Effector CD4-positive, alpha-beta T cell (primary cell): ENCODE measurements at places on chromosomes 12 and 14.

GRCh38 chr12:94534774-94535509 lies 75.3 kb upstream of the CEP83 start:
- no peak for DNase-seq

DNA sequence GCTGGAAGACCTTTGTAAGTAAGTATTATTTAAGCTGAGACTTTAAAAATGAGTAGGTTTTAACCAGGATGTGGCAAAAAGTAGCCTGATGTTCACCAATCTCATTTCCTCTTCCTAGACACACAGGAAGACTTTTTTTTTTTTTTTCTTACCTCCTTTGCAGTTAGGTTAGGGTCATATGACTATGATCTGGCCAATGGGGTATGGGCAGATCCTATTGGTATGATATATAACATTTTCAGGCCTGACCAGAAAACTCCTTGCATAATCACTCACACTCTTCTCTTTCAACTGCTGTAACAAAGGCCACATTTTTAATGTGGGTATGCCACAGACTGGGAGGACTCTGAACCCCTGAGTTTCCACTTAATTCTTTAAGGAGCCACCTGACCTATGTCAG lies 2.7 kb upstream of the RPS6KA5 start:
- peak; percentile 6 for DNase-seq

- DNase-seq, result no peak
Measured at GRCh38 chr14:61342932-61343331, 21.6 kb downstream of the PRKCH start.

GRCh38 chr14:62081951-62082350 lies 319.7 kb downstream of the SNAPC1 start:
- no peak for DNase-seq

GRCh38 chr12:13562915-13563742 lies 366.6 kb downstream of the EMP1 start:
- DNase-seq, result no peak

- no peak for DNase-seq
Measured at GRCh38 chr12:4984971-4985370, 58.7 kb upstream of the KCNA5 start.

- no peak for DNase-seq
Measured at GRCh38 chr12:75712223-75712622, 200.8 kb upstream of the KRR1 start.

DNA sequence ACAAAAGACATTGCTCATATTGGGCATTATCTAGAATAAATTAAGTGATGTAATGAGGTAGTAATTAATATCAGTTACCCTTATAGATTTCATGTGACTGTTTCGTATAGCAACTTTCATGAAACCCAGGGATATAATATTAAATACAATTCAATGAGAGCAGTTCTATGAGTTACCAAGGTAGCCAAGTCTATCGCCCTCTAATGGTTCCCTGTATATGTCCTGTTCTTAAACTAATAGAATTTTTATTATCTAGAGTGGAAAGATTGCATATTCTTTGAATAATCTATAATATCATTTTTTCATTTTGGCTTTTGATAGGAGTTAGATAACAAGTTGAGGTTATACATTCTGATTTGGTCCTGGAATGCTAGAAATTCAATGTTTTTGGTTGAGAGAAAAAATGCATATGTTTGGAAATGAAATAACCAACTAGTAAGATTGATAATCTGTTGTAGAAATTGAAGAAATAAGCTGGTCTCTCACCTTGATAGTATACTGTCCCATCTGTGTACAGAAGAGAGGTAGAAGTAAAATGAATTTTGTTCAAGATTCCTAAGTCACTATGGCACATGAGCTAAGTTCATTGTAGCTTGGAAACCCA lies 59.7 kb downstream of the SCFD1 start:
- no peak for DNase-seq

GRCh38 chr12:67506739-67507138 lies 141.8 kb upstream of the DYRK2 start:
- DNase-seq, result no peak

DNA sequence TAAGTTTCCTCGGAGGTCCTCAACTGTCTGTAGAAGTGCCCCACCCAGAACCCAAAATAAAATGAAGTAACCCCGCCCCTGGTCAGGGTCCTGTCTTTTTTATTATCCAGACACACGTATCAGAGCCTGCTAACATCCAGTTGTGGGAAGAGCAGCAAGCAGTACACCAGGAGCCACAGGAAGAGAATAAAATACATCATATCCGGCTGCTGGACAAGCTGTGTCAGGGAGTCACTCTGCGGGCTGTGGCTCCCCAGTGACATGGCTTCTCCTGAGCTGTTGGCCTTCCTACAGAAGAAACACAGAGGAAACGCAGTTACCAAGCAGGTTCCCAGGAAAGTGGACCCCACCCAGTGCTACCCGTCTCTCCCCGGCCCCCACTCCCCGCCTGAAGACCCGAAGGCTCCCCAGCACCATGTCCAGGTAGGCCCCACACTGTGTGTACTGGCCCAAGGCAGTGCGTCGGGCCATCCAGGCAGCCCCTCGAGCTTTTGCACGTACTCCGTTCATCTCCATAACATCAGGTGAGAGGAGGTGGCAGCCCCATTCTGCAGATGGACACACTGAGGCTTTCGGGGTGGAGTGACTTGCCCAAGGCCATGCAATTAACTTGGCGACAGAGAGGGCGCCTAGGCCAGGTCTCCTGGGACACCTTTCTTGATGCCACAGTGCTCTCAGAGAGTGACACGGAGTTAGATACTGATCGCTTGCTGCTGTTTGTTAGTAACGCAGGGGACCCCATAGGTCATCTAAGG lies 34.3 kb upstream of the DICER1 start:
- no peak for DNase-seq

- no peak for DNase-seq
Measured at GRCh38 chr12:58030566-58031279, 89.4 kb downstream of the ATP23 start.

GRCh38 chr12:116609319-116610114 lies 50.3 kb downstream of the MAP1LC3B2 start:
- no peak for DNase-seq

DNA sequence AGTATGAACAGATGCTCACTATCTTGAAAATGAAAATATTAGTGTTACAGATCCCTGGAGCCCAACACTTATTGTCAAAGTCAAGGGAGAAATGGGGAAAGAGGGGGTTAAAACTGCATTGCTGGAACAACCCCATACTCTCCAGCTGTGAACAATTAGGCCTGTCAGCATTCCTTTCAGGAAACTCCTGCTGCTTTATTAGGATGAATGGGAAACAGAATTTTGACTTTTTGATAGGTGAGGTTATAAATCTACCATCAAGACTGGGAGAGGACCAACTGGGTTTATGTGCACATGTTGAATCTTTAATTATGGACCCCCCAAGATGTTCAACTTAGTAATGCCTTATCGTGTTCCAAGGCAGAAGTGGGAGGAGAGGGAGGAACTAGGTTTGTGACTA lies 85.0 kb downstream of the TMTC1 start:
- DNase-seq, result no peak

- no peak for DNase-seq
Measured at GRCh38 chr12:7099290-7099996, 7.2 kb upstream of the C1R start.
